ENCODE measurements at places on chromosomes 6 and 20.

GRCh38 chr20:43102394-43102793 is 87.3 kb downstream of the PTPRT start:
- DNase-seq: no peak

GRCh38 chr6:168026925-168027324 is 29.5 kb downstream of the KIF25 start:
- DNase-seq: no peak

DNA sequence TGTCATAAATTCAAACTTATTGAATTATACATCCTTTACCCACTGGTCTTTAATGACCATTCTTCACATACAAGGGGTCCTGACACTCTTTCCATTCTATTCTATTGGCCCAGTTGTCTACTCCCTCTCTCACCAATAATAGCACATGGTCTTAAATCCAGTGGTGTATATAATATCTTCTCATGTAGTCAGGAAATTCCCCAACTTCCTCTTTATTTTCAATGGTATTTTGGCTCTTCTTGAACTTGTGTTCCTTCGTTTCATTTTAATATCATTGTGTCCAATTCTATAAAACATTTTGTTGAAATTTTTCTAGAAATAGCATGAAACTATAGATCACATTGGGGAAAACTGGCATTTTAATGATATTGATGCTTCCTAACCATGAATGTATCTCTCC is 36.8 kb downstream of the PSMB9 start:
- no peak for DNase-seq

GRCh38 chr20:7775072-7775471 is 165.2 kb downstream of the HAO1 start:
- DNase-seq: no peak

DNA sequence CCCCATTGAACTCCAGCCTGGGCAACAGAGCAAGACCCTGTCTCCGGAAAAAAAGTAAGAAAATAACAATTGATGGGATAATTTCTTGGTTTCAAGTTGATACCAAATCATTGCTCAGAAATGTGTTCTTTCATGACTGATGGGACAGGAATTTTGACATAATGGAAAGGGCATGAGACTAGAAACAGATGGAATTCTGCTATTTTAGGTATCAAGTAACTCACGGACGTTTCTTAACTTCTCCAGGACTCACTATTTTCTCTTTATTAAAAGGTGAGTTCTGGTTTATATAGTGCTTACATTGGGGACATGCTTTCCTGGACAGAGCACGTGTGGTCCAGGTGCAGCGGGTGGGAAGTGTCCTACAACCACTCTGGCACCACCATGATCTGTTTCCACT is 6.0 kb upstream of the DSP start:
- no peak for DNase-seq

DNA sequence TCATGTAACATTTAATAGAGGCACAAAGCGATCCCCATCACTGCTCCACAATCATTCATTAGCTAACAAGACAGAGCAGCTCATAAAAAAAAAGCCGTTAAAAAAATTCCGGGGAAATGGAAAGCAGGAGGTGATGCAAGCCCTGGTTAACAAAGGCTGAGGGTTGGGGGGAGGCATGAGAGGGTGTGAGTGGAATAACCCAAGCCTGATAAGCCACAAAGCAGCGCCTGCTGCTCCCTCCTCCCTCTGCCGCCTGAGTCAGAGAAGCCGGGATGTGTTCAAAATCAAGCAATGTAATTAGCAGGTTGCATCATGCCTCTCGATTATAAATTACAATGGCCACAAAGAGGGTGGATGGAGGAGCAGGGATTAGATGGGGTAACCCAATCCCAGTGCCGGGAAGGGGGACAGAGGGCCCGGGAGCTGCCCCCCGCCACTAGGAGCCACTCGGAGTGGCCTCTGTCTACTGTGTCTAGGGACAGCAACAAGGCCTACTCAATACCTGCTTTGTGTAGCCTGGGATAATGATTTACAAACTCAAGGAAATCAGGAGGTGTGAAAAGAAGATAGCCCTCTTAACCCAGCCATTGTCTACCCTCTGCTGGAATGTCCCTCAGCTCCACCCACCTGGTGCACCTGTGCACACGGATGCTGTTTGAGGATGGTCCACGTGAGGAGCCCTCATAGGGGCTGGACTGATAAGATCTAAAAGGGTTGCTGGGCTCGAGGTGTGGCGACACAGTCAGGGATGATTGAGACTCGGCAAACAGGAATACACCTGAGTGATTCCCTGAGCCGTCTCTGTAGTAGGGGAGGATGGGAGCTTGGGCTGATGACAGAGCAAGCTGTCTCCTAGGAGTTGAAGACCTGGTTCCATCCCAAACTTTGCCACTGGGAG is 156.9 kb downstream of the VEGFA start:
- DNase-seq: no peak

- DNase-seq: no peak
Observed at GRCh38 chr6:90021711-90022110, 127.4 kb downstream of the GJA10 start.

DNA sequence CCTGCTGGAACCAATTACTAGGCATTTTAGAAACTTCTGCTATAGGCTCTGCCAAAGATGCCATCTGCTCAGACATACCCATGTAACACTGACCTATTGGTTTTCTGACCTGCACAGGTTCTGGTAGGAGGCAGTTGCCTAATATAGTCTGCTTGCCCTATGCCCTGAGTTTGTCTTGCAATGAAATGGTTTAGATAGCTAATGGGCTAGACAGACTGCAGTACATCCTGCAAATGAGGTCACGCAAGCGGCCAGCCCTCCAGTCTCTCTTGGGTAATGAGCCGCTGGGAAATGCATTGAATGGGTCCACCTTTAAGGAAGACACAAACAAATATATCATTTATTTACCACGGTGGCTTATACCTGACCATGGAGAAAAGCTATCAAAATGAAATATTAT is 90.6 kb upstream of the B3GAT2 start:
- DNase-seq: no peak

DNA sequence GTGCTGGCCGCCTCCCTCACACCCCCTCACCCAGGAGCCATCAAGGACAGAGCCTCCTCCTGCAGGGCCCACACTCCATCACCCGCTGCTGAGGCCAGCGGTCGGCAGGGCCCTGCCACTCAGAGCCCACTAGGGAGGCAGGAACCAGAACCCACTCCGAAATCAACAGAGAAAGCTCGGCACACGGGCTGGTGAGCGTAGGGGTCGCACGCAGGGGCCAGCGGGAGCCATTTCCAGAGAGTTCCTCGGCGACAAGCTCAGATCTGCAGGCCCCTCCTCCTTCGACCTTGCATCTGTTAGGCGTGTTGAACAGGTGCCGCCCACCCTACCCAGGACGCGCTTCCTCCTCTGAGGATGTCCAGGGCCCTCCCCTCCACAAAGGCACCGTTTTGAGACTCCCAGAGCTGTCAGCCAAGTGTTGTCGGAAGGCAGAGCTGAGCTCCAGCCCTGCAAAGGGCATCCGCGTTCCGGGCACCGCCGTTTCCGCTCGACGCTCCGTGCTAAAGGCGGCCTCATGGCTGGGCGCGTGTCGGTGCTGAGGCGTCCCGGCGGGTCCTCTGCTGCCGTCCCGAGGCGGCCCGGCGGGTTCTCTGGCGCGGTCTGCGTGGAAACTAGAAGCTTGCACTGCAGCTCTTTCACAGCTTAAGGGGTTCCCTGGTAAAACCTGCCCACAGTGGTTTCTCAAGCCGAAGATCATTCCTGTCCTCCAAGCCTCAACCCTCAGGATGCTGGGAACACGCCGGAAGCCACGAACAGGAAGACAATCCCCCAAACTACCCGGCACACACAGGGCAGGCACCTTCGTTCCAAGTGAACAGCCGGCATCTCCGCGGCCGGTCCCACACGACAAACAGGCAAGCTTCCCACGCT is 6.8 kb downstream of the KCNQ2 start:
- no peak for DNase-seq

DNA sequence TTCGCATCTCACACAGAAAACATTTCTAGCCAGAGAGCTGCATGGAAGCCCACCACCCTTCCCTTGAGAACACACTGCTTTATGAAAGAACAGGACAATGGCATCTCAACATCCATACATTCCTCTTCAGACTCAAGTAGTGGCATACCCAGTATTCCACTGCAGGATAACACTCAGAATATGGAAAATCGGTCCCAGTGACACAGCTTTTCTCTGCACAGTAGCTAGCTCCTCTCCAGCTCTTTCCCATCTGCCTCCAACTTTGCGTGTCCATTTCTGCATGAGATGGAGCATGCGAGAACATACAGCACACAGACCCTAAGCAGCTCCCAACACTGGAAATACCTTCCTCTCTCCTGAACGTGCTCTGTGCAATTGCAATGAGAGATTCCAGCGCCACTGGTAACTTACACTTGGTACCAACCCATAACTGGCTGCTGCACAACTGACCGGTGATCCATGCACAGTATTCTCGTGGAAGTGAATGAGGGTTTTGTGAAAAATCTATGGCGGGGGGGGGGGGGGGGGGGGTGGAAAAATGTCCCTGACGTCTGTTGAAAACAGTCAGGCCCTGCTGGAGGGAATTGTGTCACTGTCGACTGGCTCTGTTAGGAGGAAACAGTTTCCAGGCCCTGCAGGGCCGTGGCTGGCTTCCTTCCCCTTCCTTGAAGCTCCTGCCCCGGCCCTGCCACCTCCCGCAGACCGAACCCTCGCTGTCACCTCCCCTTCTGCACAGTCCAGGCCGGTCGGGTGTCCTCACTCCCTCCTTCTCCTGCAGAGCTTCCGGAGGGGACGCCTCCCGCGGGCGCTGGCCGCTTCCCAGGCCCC is 265.9 kb upstream of the QKI start:
- no peak for DNase-seq

DNA sequence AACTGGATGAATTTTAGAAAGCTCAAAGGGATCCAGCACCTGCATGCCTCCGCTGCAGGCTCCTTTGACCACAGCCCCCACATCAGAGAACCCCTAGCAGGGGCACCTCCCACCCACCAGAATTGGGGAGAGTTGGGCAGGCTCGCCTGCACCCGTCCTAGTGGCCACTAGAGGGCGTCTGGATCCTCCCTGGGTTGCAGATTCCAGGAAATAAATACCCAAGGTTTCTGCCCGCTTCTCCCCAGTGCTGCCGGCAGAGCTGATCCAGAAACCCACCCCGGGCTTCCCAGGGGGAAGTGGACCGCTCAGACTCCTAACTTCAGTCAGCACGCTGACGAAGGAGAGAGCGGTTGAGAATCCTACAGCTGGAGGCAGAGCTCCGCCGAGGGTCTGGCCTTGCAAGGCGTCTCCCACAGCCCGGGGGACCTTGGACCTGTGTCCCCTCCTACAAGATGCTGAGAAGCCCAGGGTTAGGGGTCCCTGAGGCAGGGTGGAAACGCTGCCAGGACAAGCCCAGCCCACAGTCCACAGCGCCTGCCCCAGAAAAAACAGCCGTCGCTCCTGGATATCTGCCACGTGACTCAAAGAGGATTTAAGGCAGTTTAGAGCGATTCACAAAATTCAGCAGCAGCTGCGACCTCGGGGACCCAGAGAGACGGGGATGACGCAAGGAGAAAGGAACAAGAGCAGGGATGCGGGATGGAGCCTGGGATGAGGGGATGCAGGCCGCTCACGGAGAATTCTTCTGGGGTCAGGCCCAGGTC is 32.6 kb upstream of the PHACTR3 start:
- peak; percentile 60 for DNase-seq

- DNase-seq: no peak
Observed at GRCh38 chr6:7127680-7128079, 19.9 kb downstream of the RREB1 start.

DNA sequence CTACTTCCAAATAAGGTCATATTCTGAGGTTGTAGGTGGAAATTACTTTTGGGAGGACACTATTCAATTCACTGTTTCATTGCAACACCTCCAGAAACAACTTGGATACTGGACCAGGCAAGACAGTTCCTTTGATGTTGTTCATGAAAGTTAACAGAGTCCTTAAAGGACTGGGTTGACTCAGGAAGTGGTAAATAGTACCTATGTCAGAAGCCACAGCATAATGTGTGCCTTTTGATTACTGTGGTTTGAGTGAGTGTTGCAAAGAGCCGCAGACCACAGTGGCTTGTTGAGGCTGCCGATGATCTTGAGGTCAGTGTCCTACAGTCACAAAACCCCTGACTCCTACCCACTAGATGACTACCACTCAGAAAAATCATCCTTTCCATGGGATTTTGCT is 10.9 kb downstream of the IL20RA start:
- no peak for DNase-seq

DNA sequence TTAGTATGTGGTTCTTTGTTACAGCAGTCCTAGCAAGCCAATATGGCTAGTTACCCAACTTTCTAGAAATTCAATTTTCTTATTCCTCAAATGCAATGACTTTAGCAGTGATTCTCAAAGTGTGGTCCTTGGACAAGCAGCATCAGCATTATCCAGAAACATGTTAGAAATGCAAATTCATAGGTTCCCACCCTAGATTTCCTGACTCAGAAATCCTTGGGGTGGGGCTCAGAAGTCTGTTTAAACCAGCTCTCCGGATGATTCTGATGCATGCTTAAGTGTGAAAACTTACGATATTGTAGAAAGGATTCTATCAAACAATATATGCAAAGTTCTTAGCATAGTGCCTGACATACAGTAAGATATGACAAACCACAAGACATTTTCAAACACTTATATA is 757.1 kb downstream of the DHX35 start:
- DNase-seq: no peak
